ENCODE measurements at places on chromosomes 3 and 15.
A peak's percentile ranks its signal among the peaks of the same experiment; 100 is the strongest.

DNA sequence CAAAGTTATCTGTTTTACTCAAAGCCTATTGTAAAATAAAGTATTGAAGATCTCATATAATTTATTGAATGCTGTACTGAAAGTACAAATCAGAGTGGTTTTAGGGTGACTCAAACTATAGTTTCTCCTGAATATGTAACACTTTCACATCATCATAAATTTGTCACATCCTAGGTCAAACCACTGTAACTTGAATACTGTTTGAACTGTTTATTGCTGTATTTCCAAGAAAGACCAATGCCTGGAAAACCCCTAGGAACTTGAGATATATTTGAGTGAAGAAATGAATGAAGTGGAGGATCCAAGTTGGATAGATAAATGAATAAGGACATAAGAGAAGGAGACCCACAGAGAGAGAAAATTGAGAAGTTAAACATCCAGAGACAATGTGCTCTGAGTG lies 348.2 kb downstream of the GRM7 start:
- DNase-seq = no peak

DNA sequence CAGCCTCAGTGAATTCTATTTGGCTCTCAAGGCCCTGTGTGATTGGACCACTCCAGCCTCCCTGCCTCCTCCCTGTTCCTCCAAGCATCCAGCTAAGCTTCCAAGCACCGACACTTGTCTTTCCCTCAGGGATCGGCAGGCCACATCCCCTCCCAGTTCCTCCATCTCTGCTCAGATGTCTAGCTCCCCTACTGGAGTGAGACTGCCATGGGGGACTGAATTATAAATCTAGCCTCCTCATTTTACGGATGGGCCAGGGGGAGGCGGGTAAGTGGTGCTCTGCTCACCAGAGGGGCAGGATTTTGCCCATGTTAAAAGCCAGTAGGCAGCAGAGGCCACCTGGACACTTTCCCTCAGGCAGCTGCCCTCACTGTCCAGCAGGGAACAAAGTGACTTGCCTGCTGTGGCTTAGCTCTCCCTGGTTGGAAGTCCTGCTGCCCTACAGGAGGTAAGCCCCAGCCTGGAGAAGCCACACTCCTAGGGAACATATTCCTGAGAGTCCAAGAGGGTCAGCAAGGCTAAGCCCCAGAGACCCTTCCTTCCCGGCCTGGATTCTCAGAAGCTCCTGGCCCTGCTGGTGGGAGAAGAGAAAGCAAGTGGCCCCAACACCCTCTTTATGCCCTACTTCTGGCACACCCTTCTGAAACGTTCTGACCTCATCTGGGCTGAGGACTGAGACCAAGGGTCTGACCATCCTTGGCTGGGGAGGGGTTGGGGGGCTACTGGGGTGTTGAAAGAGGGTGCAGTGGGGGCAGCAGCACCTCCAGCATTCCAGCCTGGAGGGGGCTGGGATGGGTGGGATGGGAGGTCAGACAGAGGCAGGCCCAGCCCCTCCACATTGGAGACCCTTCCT lies 9.1 kb upstream of the HHATL start:
- DNase-seq = no peak

DNA sequence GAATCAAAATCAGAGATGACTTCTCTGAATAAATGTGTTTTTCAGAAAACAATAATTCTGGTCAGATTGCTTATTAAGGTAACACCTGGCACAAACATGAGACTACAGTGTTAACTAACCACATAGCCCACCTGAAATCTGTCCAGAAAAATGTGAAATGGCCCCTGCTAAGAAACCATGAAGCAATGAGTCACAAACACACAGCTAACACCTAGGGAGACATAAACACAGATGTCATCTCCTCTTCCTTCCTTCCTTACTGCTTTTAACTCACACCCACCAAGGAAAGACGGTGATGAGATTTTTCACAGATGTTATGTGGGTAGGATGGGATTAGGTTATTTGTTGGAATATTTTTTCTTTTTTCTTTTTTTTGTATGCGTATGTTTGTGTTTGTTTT lies 315.0 kb upstream of the STAC start:
- no peak for DNase-seq

- no peak for DNase-seq
These were observed 251.0 kb upstream of the MCTP2 start for GRCh38 chr15:93980261-93980911.

- DNase-seq = no peak
These were observed 167.8 kb downstream of the CHST2 start for GRCh38 chr3:143287403-143287802.

GRCh38 chr3:28502397-28502937 lies 153.8 kb upstream of the AZI2 start:
- no peak for DNase-seq

DNA sequence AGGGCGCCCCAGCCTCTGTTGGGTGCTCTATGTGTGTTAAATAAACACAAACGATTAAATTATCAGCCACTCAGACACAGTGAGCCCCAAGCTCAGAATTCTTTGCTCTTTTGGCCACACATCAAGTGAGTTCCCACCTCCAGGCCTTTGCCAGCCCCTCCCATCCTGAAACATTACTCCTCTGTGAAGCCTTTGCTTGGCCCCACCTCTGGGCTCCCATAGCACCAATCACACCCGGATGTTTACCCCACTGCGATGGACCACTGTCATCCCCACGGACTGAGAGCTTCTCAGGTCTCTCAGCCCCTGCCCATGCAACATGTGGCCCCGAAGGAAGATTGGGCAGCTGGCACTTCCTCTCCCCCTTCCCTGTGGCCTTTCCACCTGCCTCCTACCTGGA lies 85.1 kb downstream of the NUP210 start:
- DNase-seq = no peak

DNA sequence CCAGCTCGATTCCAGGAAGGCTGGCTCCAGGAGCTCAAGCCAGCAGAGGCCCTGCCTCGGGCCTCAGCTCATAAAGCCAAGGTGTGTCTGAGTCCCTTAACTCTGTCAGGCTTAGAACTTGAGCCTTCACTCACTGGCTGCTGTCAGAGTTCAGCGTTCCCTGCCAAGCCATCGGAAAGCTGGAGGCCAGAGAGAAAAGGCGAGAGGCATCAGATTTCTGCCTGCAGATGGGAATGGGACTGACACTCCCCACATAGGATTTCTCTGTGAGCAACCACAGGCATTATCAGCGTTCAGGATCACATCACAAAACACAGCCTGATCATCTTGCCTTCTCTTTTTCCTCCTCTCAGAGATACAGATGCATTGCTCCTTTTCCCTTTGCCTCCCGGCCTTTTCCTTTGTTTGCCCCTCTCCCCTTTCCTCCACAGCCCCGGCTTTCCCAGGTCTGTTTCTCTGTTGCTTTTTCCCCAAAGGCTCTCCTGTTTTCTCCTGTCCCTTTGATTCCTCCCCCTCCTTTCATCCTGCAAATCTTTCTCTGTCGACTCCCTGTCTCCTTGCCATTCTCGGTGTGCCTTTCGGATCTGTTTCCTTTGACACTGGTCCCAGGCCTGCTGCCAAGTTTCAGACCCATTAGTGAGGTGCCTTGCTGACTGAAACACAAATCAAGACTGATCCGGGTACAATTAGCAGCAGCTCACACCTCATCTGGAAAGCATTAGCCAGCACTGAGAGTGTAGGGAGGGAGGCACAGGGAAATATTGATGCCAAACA lies 44.5 kb upstream of the BOC start:
- DNase-seq = no peak

- DNase-seq = no peak
These were observed 45.1 kb upstream of the TPM1 start for GRCh38 chr15:62997441-62997840.

DNA sequence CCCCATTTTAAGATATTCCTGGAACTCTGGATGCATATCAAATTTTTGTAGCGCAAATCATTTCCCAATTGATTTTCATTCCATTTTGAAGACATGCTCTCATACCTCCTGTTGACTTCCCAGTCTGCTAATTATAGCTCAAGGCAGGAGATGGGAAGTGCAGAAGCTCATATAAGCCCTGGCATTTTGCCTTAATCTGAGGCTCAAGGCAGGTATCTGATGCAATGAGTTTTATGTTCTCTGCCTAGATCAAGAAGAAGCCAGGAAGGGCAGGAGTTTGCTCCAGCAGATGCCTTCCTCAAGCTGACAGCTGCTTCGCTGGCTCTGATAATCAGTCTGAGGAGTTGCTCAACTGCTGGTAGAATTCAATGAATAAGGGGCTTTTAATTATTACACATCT lies 65.6 kb upstream of the NEDD4 start:
- DNase-seq = no peak

DNA sequence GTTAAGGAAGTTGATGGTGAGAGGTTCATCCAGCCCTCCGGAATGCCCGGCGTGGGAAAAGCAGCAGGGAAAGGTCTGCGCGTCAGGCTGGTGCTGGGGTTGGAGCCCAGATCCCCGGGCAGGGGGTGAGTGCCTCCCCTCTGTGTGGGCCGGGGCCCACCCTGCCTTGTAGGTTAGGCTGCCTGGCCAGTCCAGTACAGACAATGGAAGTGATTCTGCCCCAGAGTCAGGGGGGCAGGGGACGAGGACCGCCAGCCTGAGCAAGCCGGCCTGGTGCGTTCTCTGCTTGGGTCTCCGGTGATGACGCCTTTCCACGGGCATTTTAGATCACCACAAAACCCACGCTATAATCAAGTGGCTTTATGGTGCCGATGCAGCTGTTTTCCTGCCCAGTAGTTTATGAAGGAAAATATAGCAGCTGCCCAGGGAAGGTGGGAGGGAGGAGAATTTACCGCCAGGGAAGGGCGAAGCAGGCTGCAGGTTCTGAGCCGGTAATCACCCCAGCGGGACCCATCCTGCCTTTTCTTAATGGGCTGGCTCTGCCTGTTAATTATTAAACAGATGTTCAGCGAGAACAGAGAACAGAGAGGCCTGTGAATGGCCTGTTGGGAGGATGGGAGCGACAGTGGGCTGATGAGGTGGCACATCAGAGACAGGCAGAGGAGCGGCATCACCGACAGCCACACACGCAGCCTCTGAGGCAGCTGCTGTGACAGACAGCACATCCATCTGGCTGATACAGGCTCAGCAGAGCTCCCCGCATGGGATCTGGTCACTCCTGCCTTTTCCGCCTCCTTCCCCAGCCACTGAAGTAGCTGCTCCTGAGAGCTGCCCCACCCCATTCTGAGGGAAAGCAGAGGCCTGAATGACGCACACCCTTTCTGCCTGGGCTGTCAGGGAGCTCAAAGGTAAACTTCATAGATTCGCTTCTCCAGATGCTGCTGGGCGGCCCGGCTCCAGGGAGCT lies 35.2 kb downstream of the BDH1 start:
- DNase-seq = no peak

DNA sequence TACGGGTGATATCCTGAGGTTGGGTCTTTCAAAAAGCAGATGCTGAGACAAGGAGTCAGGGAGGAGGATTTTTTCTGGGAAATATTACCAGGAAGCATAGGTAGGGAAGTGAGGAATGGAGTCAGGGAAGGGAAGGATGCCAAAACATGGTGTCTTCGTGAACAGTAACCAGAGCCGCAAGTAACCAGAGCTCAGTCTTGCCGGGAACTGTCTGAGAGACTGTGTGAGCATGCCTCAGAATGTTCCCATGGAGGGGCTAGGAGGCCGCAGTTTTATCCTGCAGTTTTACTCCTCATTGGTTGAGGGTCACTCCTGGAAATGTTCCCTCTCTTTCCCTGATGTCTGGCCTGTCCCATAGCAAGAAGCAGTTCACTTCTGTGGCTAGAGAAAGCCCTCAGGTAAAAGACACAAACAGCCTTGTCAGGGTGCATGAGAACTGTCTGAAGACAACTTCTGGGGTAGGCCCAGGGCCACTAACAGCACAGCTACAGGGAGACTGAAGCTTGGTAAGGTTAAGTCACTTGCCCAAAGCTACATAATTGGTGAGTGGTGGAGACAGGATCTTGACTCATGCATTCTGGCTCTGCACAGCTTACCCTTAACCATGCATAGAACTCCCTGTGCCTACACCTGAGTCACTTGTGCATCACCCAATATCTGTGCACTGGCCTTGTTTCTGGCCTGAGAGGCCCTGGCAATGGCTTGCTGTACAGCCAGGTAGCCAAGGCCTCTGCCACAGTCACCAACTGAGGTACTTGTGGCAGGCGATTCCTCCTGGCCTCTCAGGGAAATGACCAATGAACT lies 76.3 kb upstream of the FRMD4B start:
- no peak for DNase-seq

- no peak for DNase-seq
These were observed 99.1 kb upstream of the SEMA6D start for GRCh38 chr15:47618241-47618640.

DNA sequence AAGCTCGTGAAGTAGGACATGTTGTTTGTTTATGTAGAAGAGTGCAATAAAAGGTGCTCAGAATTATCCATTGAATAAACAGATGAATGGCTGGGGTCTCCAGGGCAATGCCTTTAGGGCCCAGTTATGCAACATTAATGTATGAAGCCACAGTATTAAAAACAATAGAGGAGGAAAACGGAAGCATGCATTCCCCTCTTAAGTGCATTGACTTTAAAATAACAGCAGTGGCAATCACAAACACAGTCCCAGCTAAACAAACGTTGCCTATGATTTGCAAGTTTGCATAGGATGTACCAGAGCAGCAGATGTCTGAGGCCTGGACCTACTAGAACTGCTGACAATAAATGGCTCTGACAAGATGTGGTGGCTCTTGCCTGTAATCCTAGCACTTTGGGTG lies 60.6 kb upstream of the GCNT3 start:
- DNase-seq = no peak

DNA sequence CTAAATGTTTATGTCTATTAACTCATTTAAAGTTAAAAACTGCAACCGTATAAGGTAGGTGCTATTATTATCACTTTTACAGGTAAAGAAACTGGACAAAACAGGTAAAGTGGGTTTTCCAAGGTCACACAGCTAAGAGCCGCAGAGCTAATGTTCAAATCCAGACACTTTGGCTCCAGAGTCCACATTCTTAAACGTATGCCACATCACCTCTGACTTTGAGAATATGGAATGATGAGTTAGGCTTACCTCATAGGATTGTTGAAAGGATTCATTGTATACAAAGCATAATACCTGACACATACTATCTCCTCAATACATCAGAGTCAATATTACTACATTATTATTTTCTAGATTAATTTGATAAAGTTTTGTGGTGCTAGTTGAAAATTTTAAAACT lies 240.9 kb upstream of the STT3B start:
- DNase-seq = no peak

- DNase-seq = no peak
These were observed 109.4 kb upstream of the THSD4 start for GRCh38 chr15:71005895-71006294.

DNA sequence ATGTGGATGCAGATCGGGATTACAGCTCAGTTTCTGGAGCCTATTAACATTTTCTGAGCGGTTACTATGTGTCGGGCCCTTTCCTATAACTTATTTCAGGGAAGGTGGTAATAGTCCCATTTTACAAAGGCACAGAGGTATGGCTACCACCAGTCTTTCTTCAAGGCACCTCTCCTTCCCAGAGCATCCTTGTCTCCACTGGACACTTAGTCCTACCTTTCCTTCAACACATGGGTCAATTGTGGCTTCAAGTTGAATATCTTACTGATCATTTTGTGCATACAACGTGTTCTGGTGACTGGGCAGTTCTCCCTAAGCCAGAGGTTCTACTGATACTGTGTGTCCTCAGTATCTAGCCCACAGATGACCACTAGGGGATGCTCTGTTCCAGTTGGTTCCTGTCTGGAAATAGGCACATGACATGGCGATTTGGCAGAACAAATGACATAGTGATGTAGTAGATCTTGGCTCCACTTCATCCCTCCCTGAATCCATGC lies 60.7 kb upstream of the CMTM8 start:
- peak; percentile 44 for DNase-seq

- DNase-seq = no peak
These were observed 22.4 kb downstream of the SENP5 start for GRCh38 chr3:196889844-196890708.

- no peak for DNase-seq
These were observed 20.5 kb upstream of the FGD5 start for GRCh38 chr3:14798231-14798630.

- DNase-seq = no peak
These were observed at the start of gene ZNF662 for GRCh38 chr3:42906070-42906847. TSS of gene ZNF662 (plus strand) at chr3:42906142. CDS start at chr3:42908115, 1,973 bp downstream.
